ENCODE measurements at places on chromosomes 1 and 21.

DNA sequence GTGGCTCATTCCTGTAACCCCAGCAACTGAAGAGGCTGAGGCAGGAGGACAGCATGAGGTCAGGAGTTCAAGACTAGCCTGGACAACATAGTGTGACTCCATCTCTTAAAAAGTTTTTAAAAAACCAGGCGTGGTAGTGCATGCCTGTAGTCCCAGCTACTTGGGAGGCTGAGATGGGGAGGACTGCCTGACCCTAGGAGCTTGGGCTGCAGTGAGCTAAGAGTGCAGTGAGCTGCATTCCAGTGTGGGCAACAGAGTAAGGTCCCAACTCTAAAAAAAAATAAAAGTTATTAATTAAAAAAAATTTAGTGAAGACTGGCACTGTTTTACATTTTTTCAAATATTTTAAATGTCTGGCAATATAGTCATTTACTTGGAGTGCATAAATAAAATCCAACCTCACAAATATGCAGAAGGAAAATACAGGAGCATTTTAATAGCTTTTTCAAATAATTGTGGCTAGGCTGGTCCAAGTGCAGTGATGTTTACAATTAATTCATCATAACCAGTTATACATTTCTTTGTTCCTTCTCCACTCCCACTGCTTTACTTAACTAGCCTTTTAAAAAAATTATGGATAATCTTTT is 10.8 kb downstream of the ZBTB8OS start:
- no peak for DNase-seq

GRCh38 chr1:89206373-89206772 is 7.6 kb upstream of the GBP4 start:
- no peak for DNase-seq

DNA sequence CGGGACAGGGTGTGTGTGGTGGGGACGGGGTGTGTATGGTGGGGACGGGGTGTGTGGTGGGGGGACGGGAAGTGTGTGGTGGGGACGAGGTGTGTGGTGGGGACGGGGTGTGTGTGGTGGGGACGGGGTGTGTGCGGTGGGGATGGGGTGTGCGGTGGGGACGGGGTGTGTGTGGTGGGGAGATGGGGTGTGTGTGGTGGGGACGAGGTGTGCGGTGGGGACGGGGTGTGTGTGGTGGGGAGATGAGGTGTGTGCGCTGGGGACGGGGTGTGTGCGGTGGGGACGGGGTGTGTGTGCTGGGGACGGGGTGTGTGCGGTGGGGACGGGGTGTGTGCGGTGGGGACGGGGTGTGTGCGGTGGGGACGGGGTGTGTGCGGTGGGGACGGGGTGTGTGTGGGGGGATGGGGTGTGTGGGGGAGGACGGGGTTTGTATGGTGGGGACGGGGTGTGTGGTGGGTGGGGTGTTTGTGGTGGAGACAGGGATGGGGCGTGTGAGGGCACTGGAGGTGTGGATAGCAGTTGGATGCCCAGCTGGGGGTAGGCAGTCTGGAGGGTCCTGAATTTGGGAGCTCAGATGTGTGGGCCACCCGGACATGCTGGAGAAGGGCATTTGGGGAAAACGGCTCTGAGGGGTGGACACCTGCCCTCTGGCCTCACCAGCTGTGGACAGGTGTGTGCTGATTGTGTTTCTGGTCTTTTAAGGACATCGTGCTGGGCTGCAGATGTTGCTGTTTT is 16.9 kb downstream of the IBA57 start:
- no peak for DNase-seq

DNA sequence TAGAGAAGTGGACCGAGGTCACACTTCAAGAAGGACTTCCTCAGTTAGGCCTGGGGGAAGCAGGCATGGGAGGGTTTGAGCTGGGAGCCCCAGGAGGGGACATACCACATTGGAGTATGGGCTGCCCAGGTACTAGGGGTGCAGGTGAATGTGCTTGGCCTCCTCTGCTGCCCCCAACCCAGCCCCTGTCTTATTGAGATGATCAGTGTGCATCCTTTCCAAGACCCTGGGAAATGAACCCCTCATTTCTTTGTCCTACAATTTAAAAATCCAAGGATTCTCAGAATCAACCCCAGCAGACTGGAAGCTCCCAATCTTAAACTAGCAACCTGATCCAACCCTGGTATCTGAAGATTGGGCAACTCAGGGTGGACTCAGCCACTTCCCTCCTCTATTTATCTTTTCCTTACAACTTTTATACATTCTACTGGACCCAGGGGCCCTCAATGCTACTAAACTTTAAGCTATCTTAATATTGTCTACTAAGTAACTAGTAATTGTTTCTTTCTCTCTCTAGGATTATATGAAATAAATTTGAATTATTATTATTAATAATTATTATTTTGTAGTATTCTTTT is 9.1 kb downstream of the MEX3A start:
- no peak for DNase-seq

- no peak for DNase-seq
Observed at GRCh38 chr1:177859572-177859971, 110.3 kb downstream of the SEC16B start.

DNA sequence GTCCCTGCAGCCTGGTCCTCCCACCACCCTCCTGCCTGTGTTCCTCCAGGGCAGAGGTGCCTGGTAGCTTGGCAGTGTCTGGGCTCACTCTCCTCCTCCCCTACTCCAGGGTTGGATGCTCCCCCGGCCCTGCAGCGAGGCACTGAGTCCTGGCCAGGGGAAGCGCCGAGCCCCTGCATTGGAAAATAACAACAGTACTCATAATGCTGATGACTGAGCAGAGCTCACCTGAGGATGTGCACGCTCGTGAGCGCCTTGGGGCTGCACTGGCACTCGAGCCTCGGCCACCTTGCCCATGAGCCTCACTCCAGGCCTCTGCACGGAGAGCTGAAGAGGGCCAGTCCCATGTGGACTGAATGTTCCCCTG is 6.0 kb upstream of the ACTRT2 start:
- DNase-seq = no peak

- DNase-seq = no peak
Observed at GRCh38 chr1:27548136-27548853, 55.6 kb downstream of the AHDC1 start.

DNA sequence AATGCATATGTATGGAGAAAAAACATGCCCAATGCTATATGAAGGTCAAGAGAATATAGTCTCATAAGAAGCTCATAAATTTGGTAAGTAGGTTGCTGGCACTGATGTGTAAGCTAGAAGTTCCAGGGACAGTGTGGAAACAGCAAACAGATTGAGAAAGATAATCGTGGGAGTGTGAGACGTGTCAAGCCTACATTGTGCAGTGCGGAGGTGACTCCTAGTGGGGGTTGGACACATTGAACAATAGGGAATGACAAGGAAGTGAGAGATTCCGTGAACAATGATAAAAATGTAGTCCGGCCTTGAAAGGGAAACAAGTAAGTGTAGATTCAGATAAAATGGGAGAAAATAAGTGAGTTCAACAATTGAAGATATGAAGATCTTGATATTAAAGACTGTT is 788.4 kb upstream of the PRMT6 start:
- no peak for DNase-seq

GRCh38 chr1:233543338-233544255 is 70.3 kb upstream of the KCNK1 start:
- no peak for DNase-seq

Measured in germinal center (tissue), 1 donor.